T-cell (primary cell): ENCODE measurements at places on chromosomes 2 and 18.

DNA sequence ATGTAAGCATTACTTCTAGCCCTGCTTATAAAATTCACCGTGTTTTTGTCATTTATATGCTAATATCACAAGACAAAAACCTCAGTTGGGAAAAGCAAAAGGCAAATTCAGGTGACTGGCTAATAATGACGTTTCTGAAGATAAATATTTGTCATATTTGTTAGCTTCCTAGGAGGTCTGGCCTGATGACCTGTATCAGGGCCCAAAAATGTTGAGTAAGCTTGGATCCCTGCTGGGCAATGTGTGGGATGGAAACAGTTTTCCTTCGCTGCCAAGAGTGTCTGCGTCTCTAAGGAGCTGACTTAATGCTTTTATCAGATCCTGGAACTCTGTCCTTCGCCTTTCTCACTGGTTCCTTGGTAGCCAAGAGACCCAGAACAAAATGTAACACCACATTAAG, 230.1 kb upstream of the PXDN start:
- no peaks in the 10 kb centered on the region for H3K27me3 ChIP-seq
- no peaks in the 10 kb centered on the region for H3K36me3 ChIP-seq
- H3K4me1 ChIP-seq, result no peaks in the 10 kb centered on the region
- no peak for DNase-seq
- no peak overlapping the region for H3K4me3 ChIP-seq
- no peak overlapping the region for H3K27ac ChIP-seq

DNA sequence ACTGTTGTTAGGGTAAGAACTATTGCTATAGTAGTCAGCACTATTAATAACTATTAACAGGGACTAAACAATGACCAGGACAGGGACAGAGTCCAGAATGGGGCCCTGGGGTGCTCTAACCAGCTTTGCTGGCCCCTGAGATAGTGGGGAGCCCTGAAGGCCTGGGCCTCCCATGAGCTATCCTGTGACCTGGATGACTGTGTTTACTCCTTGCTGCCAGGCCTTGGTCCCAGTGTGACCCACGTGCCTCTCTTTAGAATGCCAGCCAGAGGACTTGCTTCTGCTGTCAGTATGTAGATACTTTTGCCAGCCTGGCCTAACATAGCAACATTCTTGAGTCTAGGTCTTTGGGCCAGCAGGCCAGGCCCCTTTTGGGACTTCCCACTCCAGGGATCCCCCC, 11.4 kb downstream of the CDK5R2 start:
- peaks cover 33% of the 10 kb centered on the region for H3K27me3 ChIP-seq
- H3K27ac ChIP-seq, result no peak overlapping the region
- no peak for DNase-seq
- H3K4me3 ChIP-seq, result no peak overlapping the region
- H3K36me3 ChIP-seq, result no peaks in the 10 kb centered on the region

DNA sequence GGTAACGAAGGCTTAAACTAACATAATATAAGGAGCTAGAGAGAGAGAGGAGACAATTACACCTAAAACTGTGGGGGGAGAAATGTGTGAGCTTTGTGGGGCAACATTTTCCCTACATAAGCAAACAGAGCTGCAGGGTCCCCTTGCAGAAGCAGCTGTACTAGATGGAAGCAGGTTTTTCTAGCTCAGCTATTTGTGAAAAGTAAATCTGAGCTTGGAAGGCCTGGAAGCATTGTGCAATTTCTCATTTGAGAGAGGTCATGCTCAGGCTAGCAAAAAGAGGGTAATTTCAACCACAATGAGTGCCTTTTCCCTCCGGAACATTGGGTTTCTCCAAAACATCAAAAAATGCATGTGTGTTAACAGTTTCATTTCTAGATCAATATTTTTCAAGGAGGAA, 130.0 kb downstream of the ARL4C start:
- H3K4me3 ChIP-seq, result no peak overlapping the region
- H3K27ac ChIP-seq, result no peak overlapping the region
- peaks cover 35% of the 10 kb centered on the region for H3K4me1 ChIP-seq
- no peaks in the 10 kb centered on the region for H3K36me3 ChIP-seq
- no peaks in the 10 kb centered on the region for H3K27me3 ChIP-seq

DNA sequence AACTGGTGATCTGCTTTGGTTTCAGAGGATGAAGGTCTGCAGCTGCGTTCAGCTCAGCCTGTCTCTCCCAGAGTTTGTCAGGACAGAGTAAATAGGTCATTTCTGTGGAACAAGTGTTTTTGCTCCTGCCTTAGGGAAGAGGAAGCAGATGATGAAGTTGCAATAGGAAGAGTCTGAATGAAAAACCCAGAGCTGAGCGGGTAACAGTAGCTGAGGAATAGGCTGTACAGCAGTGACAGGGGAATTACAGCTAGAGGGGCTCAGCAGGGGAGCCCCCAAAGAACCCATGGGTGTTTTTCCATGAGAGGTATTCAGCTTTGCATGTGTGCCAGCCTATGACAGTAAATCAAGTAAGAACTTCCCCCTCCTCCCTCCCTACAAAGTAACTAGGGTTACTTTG, 10.3 kb upstream of the CYBRD1 start:
- H3K4me1 ChIP-seq, result no peaks in the 10 kb centered on the region
- H3K27me3 ChIP-seq, result no peaks in the 10 kb centered on the region
- no peak overlapping the region for H3K4me3 ChIP-seq
- H3K27ac ChIP-seq, result no peak overlapping the region
- DNase-seq, result no peak
- no peaks in the 10 kb centered on the region for H3K36me3 ChIP-seq

- DNase-seq, result no peak
- H3K27ac ChIP-seq, result no peak overlapping the region
- H3K27me3 ChIP-seq, result peaks cover 3% of the 10 kb centered on the region
- no peak overlapping the region for H3K4me3 ChIP-seq
- no peaks in the 10 kb centered on the region for H3K36me3 ChIP-seq
- no peaks in the 10 kb centered on the region for H3K4me1 ChIP-seq
These were observed 298.1 kb downstream of the TGIF1 start for GRCh38 chr18:3748086-3748485.
